ENCODE measurements at places on chromosomes 1 and 21.

DNA sequence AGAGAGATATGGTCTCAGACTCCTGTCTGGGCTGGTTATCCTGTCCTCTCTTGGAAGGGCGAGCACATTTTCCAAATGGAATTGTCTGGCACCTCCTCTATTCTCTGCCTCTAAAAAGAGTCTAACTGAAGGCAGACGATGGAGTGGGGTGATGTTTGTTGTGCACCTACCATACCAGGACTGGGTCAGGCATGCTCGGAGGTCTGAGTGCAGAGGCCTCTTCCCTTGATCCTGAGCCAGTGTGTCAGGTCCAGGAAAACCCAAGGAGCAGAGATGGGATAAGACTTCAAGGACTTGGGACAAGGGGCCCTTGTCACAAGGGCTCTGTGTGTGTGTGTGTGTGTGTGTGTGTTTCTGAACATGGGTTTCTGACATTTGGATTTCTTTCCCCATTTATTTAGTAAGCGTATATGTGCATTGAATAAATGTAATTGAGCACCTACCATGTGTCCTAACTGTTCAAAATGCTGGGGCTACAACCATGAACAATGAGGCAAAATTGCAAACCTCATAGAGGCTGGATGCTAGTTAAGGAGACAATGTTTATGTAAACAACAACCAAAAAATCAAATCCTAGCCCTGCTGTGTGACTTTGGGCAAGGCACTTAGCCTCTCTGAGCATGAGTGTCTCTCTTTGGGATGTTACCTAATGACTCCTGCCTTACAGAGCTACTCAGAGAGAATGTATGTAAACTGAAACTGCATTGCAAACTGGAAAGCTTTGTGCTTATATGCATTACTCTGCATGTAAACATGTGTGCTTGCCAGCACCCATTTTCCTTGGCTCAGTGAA is 276.3 kb downstream of the FOXD2 start:
- no peak for DNase-seq

- no peak for DNase-seq
Observed at GRCh38 chr1:27594564-27595510, 9.1 kb downstream of the AHDC1 start.

DNA sequence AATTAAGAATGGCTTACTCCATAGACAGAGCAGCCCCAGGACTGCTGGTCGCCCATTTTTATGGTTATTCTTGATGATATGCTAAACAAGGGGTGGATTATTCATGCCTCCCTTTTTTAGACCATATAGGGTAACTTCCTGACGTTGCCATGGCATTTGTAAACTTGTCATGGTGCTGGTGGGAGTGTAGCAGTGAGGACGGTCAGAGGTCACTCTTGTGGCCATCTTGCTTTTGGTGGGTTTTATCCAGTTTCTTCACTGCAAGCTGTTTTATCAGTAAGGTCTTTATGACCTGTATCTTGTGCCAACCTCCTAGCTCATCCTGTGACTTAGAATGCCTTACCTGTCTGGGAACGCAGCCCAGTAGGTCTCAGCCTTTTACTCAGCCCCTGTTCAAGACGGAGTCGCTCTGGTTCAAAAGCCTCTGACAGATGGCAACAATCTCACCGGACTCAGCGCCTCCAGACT is 5.2 kb upstream of the AGPAT3 start:
- no peak for DNase-seq

DNA sequence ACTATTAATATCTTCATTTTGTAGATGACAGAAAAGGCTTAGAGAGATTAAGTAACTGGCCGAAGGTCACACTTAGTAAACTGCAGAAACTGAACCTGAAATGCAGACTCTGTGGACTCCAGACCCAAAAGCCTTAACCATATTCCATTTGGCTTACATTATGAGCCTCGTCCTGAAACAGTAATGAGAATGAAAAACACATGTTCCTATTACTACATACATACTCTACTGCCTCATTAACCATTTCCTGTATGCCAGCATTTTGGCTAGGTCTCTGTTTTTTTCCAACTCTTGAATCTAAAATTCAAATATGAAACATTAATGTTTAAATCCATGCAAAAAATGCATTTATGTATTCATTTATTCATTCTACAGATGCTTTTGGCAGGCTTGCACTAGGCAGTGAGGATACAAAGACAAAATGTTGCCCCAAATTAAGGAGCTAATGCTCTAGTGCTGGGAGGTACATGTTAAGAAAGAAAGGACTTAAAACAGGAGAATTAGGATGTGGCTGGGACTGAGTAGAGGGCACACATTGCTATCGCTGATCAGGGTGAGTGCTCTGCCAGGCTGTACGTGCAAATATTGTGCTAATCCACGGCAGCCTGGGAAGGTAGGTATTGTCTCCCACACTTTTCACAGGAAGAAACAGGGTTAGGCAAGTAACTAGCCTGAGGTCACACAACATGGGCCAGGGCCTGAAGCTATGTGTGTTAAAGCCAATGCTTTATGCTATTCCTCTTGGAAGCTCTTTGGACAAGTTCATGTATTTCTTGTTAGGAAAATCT is 14.0 kb downstream of the DEGS1 start:
- DNase-seq: no peak

DNA sequence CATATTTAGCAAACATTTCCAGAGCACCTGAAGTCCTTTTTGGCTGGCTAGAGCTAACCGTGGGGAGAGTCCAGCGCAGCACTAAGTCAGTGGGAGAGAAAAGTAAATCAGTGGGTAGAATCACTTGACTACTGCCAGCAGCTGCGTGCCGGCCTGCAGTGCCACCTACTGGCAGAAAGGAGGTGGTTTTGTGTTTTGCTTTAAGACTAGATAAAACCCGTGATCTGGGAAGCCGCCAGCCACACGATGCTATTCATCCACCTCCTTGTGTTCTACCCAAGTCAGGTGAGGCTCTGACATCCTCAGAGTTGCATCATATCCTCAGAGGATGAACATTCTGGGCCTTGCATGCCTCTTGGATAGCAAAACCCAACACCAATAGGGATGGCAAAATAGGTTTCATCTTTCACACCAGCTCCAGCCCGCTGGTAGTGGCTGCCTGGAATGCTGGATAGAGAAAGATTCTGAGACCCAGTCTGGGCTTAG is 14.1 kb upstream of the HEYL start:
- DNase-seq: peak; percentile 52

- DNase-seq: no peak
Observed at GRCh38 chr1:90344963-90345730, 350.2 kb downstream of the ZNF326 start.

- DNase-seq: no peak
Observed at GRCh38 chr1:57850176-57850940, 426.5 kb upstream of the DAB1 start.

DNA sequence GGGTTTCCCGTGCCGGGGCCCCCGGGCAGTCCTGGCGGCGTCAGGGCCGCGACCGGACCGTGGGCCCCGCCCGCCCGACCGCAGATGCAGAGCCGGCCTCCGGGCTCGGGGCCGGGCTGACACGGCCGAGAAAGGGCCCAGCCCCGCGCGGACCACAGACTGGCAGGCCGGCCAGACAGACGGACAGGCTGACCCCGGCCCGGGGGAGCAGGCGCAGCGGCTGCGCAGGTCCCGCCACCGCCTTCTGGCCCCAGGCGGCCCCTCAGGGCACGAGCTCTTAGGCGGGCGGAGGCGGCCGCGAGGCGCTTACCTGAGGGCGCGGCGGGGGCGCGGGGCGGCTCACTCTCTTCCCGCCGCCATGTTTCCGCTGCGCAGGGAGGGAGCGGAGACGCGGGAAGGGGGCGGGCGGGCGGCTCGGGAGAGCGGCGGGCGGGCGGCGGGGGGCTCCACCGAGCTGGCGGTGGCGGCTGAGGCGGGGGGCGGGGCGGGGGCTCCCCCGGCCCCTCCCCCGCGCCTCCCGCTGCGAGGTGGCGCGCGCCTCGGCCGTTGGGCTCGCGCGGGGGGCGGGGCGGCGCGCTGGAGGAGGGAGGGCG is at the start of gene SCMH1:
SCMH1 (minus strand) TSS at position 558 of the 593 bp plus-strand sequence. CDS start 56,173 bp downstream, outside the sequence.
- peak; percentile 28 for DNase-seq

DNA sequence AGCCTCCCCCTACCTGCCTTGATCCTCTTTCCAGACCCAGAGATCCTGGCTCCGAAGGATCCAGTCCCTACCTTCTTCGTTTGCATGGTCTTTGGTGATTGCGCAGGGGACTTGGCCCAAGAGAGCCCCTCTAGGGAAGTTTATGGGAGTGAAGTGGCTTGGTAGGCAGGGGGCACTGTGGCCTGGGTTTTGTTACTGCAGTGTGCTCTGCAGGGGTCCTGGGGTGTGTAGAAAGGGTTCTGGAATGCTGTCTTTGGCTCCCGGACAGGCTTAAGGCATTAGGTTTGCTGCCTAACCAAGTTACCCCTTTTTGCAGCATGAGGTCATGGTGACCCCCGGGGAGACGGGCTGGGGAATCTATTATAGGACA is 3.8 kb downstream of the ATP8B2 start:
- no peak for DNase-seq

GRCh38 chr1:175116903-175117302 is 49.3 kb downstream of the TNN start:
- DNase-seq: no peak

DNA sequence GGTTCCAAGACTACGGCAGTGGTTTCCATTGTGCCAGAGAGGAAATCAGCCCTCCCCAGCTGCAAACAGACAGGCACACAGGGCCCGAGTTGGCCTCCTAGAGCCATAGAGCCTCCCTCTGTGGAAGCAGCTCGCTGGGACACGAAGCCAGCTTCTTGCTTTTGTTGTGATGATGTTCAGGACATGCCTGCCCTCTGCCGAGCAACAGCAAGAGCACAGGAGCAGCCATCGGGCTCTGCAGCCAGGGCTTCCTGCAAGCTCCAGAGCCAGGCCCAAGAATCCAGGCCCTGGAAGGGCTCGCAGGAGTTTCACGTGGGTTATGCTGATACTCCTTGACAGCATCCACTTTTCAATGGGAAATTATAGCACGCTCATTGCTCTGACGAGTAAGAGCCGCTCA is 18.5 kb downstream of the NPHP4 start:
- DNase-seq: no peak

DNA sequence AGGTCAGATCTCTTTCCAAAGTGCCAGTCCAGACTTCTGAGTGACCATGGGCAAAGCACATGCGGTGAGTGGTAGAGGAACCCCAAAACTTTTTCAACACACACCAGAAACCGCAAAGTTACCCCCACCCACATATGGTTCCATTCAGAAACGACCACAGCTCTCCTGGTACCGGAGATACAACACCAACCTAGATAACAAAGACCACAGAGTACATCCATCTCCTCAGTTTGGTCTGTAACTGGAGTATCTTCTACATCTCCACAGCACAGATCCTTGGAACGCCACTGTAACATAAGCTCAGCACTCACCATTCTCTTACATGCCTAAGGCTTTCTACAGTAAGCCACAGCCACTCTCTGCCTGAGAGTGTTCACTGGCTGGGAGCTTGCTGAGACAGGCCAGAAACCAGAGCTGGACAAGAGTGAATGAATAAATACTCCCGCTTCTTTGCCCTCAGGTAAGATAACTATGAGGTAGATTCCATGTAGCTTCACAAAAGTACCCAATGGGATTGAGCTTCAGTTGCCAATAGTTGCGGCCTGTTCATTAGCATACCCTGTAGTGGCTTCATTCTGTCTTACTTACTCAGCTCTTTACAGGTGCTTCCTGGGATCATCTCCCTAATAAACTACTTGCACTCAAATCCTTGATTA is 81.8 kb downstream of the SMYD3 start:
- DNase-seq: no peak

GRCh38 chr1:159927849-159928431 is 2.6 kb upstream of the TAGLN2 start:
- no peak for DNase-seq

GRCh38 chr1:213106298-213106697 is 55.3 kb downstream of the RPS6KC1 start:
- DNase-seq: no peak

DNA sequence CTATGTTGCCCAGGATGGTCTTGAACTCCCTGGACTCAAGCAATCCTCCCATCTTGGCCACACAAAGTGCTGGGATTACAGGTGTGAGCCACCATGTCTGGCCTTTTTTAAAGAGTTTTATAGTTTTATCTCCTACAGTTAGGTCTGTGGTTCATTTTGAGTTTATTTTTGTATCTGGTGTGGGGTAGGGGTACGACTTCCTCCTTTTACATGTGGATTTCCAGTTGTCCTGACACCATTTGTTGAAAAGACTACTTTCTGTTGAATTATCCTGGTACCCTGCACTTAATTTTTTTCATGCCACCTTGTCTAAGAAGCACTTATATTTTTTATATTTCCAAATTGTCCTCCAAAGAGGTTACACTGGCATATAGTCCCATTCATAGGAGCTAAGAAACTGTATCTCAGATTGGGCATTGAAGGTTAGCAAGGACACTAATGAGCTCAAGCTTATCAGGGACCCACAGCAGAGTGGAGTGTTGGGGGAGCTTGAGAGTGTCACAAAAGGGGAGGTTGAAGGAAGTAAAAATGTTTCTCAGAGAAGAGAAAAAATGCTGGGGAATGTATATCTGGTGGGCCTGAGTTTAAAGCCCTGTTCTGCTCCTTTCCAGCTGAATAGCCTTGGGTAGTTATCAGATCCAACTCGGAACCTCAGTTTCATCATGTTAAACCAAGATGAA is 23.4 kb upstream of the MEF2D start:
- DNase-seq: no peak

- DNase-seq: no peak
Observed at GRCh38 chr1:150561254-150561973, 12.2 kb downstream of the ADAMTSL4 start.

DNA sequence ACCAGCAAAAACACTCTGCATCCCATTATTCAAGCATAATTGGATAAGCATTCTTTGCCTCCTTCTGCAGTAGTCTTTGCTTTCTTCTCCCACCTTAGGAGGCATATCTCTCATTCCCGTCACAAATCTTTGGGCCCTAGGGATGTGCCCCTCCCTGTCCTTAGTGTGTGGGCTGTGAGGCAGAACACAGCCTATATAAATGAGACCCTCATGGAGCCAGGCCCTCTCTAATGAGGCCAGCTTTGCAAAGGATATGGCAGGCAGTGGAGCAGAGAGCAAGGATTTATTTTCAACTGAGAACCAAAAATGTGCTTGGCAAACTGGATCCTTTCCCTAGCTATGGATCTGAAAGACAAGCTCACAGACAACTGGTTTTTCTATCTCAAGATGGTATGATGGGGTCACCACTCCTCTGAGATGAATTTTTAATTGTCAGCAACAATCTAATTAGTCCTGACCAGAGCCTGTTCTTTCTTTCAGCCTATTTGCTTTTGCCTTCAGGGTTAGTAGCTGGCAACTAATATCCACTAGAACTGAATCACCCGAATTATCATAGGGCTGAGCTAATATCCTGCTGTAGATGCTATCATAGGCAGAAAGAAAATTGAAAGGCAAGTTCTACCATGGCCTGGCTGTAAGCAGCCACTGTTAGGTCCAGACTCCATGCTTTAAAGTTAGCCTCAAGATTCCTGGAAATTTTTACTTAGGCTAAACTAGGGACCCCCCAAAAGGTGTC is 134.2 kb downstream of the SYT2 start:
- DNase-seq: no peak

GRCh38 chr1:227841096-227841495 is 25.6 kb downstream of the PRSS38 start:
- no peak for DNase-seq

- DNase-seq: no peak
Observed at GRCh38 chr1:222634180-222635013, 16.5 kb downstream of the MIA3 start.

DNA sequence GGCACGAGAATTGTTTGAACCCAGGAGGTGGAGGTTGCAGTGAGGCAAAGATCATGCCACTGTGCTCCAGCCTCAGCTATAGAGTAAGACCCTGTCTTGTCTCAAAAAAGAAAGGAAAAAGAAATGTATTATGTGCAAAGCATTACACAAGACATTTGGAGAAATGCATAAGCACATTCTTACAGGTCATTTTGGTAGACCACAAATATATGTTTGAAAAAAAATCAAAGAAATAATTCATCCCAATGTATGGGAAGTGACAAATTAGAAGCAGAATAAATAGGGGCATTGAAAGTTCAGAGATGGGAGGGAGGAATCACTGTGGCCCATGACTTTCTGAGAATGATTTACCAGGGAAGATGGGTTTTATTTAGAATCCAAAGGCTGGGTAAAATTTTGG is 283.5 kb upstream of the ADAMTS5 start:
- DNase-seq: no peak

All from stimulated activated CD8-positive, alpha-beta memory T cell treated with anti-CD3 and anti-CD28 coated beads, Interleukin-4, amount 100 ng/mL, for 4 hours (primary cell).